Heart right ventricle (tissue), 16 donors: ENCODE measurements at places on chromosomes 5 and 9.

DNA sequence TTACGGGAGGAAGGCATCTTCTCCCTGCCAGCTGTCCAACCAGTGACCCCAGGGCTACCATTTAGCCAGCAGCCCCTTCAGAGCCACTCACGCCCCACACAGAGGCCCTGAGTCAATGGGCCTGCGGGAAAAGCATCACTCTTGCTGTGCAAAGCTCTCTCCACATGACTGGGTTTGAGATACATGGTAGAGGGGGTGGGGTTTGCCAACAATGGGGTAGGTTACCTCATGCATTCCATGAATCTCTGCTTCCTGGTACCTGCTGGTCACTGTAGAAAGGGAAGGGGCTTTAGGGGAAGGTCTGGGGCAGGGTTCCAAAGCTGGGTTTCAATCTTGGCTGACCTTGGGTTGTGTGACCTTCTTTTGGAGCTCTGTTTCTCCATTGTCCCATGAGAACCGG lies 22.9 kb upstream of the TTLL11 start:
- no peak for DNase-seq

DNA sequence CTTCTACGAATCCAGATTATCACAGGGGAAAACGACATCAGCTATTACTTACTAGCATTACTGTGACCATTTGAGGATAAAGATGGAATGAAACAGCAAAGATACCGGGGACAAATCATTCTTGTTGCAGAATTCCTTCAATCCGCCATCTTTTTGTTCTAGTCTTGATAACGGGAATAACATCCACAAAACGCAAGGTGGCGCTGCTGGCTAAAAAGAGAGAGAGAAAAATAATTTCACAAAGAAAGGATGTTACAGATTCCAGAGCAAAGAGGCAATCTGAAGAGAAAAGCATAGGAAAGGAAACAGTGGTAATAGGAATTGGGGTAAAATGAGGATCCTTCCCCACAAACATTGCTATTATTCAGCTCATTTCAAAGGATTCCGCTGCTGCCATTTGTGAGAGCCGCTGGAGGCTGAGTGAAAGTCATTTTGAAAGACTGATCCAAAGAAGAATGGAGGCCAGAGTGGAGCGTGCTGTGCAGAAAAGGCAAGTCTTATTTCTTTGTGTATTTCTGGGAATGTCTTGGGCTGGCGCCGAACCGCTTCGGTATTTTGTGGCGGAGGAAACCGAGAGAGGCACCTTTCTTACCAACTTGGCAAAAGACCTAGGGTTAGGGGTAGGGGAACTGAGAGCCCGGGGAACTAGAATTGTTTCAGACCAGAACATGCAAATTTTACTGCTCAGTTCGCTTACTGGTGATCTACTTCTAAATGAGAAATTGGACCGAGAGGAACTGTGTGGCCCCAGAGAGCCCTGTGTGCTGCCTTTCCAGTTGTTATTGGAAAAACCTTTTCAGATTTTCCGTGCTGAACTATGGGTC lies at the start of gene PCDHB7:
TSS of gene PCDHB7 (plus strand) at position 264 of the 824 bp plus-strand sequence. CDS start at position 456, 192 bp downstream.
- DNase-seq, result no peak

GRCh38 chr9:3768712-3769457 lies 243.1 kb upstream of the RFX3 start:
- DNase-seq, result no peak

DNA sequence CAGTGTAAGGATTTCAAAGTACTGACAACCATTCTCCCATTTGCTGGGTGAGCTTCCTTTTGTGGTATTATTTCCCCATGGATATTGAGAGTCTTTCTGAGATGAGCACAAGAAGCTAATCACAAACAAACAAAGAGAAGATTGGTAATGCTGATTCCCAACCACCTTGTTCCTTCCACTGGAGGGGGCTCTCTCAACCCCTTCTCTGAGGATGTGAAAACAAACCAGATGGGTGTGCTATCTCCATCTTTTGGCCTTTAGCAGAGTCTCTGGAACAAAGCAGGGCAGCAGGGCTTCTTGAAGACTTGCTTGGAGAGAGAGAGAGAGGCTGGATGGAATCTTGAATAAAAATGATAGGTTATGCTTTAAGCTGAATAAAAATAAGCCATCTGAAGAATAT lies 576.7 kb upstream of the ZNF462 start:
- DNase-seq, result no peak

DNA sequence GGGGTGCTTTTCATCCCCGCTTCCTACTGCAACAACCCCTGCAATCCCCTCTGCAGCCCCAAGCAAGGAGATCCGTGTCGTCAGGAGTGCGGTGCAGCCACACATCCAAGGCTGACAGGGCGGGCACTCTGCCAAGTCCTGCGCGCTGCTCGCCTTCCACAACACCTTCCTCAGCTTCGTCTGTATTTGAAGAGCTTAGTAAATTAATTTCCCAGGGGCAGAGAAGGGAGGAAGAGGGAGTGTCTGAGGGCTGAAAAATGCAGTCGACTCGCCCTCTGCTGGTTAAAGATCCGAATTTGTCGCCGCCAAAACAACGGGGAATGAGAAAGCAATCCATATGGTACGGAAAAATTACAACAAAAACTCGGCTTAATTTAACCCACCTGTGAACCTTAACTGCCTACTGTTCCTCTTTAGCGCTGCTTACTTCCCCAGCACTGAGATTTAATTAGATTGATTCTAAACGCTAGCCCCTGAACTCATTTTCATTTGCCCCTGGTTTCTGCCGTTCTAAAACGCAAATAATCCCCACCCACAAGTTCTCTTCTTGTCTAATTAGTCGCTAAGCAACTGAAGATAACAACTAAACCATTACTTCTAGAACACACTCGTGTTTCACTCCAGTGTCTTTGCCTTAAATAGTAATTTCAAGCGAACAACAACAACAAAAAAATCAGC lies 10.9 kb upstream of the PCDHB1 start:
- DNase-seq, result peak; percentile 9
